Small intestine (tissue), 16 donors: ENCODE measurements at places on chromosomes 11 and 22. TPM values are rescaled to one million over a fixed set of nuclear protein-coding genes. Genes with fewer than 3 reads are reported as not detected.

Gene INSC
- polyA plus RNA-seq, result 1.4 TPM

Gene SLC22A8
- not detected for polyA plus RNA-seq

Gene KIRREL3
- 0.18 TPM for polyA plus RNA-seq

Gene PDGFB
- polyA plus RNA-seq, result 0.22 TPM

- no peak for DNase-seq
Measured at GRCh38 chr11:132712466-132712865, 819.8 kb downstream of the OPCML start.

GRCh38 chr11:69975822-69976221 is 102.3 kb upstream of the ANO1 start:
- DNase-seq, result no peak

DNA sequence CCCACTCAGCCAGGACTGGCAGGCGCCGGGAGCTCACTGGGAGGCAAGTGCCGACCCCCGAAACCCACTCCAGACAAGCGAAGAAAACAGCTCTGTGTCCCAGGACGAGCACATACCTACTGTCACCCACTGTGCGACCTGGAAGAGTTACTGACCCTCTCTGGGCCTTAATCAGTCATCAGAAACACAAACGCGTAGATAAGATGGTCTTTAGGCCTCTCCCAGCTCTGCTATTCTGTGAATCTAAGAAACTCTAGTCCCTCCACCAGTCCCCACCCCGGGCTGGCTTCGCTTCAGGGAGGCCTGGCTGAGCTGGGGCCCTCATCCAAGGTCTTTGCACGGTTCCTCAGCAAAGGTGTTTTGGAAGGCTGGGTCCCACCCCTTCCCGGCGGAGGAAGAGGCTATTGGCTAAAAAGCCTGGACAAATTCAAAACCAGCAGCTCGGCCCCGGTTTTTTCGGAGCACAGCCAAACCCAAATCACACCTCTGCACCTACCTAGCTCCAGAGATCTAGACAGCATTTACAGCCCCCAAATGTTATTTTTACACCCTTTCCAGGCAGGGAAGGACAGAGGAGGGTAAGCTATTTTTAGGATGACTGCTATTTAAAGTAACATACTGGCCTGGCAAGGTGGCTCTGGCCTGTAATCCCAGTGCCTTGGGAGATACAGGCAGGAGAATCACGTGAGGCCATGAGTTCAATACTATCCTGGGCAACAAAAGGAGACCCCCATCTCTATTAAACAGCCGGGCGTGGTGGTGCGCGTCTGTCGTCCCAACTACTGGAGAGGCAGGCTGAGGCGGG is 13.2 kb upstream of the HDHD5 start:
- DNase-seq, result no peak
